ENCODE measurements at places on chromosomes 12 and 14.
A peak's percentile ranks its signal among the peaks of the same experiment; 100 is the strongest.

DNA sequence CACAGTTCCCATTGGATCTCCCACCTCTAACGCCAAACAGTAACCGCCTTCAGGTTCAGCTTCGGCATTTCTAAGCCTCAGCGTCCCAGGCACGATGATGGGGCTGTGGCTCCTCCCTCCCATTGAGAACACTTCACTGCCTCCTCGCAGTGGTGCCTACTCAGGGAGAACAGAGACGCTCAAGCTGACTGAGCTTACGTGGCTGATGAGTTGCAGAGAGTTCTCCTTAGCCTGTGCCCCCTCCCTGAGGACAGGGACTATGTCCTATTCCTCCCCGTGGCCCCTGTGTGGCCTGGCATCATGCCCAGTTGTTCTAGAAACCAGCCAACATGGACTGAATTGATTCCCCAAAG lies 87.0 kb downstream of the ITPK1 start:
- no peak for DNase-seq

DNA sequence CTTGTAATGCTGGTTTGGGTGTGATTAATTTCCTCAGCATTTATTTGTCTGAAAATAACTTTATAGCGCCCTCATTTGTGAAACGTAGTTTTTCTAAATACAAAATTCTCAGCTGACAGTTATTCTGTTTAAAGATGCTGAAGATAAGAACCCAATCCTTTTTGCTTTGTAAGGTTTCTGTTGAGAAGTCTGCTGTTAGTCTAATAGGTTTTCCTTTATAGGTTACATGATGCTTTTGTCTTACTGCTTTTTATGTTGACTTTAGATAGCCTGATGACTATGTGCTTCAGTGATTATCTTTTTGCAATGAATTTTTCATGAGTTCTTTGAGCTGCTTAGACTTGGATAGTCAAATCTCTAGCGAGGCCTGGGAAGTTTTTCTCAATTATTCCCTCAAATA lies 168.6 kb upstream of the PDE3A start:
- no peak for DNase-seq

GRCh38 chr12:1608713-1609119 lies 14.3 kb upstream of the FBXL14 start:
- DNase-seq = no peak

DNA sequence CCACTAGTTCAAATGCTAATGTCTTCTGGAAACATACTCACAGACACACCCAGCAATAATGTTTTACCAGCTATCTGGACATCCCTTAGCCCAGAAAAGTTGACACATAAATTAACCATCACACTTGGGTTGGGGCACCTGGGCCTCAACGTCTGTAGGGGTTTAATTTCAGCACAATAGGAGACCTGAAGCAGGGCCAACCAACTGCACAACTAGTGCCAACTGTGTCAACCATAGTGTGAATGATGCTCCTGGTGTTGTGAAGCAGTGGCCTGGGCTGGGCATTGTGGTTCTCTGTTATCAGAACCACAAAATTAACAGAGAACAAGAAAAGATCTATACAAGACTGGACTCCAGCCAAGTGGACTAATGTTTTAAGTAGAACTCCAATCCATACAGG lies 106.7 kb upstream of the PPM1H start:
- DNase-seq = no peak

GRCh38 chr12:93245543-93245942 lies 132.2 kb upstream of the NUDT4 start:
- no peak for DNase-seq

DNA sequence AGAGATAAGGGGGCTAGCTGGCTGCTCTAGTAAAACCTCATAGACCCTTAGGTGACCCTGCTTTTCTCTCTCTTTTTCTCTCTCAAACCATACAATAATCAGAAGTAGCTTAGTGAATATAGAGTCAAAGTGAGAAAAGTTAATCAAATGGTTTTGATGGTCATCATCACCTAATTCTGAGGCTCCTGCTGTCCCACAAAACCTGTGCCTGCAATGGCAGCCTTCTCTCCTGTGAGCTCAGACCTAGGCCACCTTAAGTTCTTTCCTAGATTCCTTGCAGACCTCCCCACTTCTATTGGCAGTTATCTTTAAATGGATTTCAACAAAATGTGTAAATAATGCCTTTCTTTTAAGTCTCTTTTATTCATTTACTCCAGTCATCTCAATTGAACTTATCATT lies 1.5 kb upstream of the RPAP3 start:
- DNase-seq = no peak

DNA sequence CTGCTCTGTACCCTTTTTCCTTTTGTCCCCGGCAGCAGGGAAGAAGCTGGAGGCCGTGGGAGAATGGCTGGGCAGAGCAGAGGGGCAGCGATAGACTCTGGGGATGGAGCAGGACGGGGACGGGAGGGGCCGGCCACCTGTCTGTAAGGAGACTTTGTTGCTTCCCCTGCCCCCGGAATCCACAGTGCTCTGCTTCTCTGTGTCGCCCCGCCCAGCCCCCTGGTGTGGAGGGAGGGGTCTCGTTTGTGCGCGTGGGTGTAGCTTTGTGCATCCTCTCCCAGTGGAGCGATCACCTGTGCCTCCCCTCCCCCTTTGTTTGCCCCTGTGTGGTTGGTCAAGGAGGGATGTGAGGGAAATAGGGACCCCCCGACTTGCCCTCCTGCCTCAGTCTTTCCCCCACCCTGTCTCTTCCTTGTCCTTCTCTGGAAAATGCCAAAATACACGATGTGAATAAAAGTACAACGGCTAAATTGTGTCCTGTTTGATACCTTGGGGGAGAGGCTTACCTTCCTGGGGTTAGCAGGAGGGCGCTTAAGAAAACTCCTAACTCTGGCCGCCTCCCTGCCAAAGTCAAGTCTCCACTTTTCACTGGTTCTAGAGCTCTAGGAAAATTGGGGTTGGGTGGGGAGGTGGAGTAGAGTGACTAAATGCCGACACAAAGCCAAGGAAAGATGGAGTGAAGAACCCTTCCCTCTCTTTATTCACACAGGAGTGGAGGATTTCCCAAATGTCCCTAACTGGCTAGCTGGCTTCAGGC lies 990 bp upstream of the TPI1 start:
- no peak for DNase-seq

DNA sequence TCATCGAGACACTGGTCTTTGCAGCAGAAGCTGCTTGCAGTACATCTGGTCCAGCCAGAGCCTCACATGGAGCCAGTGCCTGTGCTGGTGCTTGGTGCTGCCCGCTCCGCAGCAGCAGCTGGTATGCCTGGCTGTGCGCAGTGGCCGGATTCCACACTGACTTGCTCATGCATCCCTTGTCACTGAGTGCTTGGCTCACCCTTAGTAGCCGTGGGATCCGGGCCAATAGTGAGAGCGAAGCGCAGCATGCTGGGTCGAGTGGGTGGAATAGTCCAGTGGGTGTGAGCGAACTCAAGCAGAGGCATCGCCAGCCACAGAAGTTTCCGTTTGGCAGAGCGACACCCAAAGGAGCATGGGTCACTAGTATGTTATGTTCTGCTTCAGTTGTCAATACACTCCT lies 10.1 kb upstream of the FBXO33 start:
- DNase-seq = no peak

DNA sequence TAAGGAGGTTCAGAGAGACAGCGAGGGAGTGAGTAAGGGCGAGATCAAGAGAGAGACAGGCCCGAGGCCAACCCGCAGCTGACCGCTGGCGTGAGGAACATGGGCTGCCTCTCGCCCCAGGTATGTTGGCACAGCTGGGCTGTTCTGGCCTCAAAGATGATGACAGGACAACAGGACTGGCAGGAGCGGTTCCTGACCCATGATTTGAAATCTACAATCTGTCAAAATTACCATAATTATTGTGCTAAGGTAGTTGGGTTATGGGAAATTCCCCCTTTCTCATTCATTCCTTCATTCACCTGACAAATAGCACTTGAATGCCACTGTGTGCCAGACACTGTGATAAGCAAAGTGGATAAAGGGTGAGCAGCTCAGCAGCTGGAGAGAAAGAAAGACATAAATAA lies 5.1 kb upstream of the ENDOU start:
- DNase-seq = no peak

DNA sequence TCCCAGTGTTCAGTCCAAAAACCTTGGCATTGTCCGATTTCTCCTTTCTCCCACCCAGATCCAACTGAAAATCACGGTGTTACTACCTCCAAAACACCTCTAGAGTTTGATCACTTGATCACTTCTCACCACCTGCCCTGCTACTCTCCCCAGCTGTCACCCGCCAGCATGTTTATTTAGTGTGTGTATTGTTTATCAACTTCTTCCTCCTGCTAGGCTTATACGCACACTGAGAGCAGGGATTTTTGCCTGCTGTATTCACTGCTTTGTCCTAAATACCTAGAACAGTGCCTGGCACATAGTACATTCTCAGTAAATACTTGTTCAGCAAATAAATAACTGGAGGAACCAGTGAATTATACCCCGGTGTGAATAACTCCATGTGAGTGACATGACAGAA lies 5.0 kb downstream of the BDKRB1 start:
- no peak for DNase-seq

DNA sequence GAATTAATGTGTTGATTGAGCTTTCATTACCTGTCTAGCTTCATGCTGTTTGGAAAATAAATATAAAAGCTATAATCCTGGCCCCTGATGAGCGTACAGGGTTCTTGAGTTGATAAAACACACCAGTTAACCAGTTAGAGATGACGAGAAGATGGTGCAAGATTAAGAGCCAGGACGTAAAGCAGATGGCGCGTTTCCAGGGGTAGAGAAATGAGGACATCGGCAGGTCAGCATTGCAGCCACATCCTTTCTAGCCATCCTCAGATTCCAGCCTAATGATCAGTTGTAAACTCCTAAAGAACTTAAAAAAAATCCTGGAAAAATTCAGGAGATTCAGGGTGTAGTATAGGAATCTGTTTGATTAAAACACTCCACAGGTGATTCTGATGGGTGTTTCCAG lies 203.7 kb downstream of the CACNA1C start:
- peak; percentile 75 for DNase-seq

- DNase-seq = no peak
These were observed 8.4 kb downstream of the TWF1 start for GRCh38 chr12:43797561-43798217.

GRCh38 chr12:52662093-52662917 lies 10.3 kb upstream of the KRT2 start:
- no peak for DNase-seq

DNA sequence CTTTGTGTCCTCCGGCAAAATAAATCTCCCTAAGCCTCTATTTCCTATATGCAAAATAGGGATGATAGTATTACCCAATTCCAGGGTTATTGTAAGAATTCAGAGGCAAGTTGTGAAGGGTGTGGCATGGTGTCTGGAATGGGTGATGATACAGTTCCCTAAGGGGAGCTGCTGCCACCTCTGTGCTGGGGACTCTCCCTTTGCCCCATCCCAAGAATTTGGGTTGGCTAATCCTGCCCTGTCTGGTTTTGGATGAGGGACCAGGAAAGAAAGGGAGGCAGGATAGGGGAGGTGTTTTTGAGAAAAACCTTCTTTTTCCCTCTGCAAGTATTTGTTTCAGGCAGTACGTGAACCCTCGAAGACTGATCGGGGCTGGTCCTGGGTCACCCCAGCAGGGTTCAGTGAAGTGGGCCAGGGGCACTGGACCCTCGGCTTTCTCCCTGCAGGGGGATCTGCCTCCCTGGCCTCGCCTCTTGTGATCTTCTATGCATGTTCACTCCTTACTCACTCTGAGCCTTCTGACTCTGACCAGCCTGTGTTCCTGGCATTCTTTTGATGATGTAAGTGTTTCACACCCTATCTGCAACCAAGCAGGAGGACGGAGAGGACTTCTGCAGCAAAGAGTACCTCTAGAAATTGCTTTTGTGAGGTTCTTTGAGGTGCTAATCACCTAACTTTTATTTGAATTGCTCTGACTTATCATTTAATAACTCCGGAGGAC lies 60.8 kb downstream of the RASSF3 start:
- DNase-seq = no peak

GRCh38 chr12:113445544-113446171 lies 23.5 kb downstream of the SDSL start:
- no peak for DNase-seq

Data from AG09309 (cell line).